H9 (cell line): ENCODE measurements at places on chromosomes 5 and 9. TPM values are rescaled to one million over a fixed set of nuclear protein-coding genes. Genes with fewer than 3 reads are reported as not detected.
A peak's percentile ranks its signal among the peaks of the same experiment; 100 is the strongest.

GRCh38 chr9:114291886-114292590, 30.9 kb upstream of the ORM1 start:
- peak; percentile 10 for DNase-seq

DNA sequence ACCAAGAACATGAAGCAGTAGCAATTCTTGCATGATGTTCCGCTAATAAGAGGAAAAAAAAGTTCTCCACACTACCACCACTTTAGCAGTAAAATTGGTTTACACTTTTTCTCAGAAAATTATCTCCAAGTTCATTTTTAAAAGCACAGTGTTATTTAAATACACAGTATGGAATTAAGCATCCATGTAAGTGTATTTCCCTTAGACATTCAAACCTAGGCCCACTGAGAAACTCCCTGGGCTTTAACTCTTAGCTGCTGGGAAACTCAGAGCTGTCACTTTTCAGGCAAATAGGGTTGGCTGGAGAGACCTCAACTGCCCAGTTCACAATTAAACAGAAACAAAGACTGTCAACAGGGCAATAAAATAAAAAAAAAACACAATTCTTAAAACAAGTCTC, 2.7 kb downstream of the GNAQ start:
- DNase-seq, result no peak

DNA sequence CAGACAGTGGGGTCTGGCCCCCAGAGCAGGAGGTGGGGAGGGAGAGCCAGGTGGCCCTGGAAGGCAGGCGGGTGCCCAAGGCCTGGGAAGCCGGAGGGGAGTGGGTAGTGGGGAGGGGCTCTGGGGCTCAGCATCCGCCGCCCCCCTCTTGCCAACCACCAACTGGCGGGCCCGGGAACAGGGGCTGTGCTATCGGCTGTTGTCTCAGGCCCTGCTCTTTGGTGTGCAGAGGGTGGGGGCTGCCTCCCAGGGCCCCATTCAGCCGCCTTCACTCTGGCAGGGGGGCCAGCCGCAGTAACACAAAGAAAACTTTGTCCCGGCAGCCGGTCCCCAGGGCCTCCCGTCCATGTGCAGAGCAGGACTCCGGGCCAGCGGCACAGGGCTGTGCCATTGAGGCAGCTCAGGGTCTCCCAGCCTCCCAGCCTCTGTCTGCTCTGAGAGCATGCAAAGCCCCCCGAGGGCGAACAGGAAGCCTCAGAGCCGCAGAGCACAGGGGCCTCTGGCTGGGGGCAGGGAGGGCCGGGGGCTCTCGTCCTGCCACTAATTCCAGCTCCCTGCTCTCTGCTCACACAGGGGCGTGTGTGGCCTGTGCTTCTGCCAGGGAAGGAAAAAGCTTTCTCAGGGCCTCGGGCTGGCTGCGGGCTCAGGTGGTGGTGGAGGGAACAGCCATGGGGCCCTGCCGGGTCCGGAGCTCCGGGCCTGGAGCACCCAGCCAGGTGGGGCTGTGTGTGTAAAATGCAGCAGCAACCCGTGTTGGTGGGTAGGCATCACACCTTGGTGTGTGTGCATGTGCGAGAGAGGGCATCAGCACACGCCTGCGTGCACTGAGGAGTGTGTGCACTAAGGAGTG, 54.2 kb upstream of the NOTCH1 start:
- no peak for DNase-seq

Gene CYSRT1
- 1.0 and 1.9 TPM in 2 replicates for total RNA-seq

Gene TTC33
- total RNA-seq, result 7.2 and 7.3 TPM in 2 replicates

Gene PDE6A
- total RNA-seq, result not detected in 2 replicates

DNA sequence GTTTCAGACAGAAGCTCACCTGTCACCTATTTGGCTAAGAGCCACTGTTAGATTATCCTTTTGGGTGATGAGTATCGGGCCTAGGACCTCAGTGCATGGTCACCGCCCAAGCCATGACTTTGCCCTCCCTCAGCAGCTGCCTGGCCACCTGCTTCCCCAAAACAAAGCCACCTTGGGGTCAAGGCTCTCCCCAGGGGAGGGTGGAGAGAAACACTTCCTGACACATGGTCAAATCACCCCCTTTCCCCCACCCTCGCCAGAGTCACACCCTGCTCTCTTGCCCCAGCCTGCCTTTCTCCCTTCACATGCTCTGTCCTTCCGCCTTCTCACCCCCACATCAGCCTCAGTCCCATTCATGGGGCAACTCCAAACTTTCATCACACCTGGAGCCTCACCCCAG, 1.7 kb upstream of the HBEGF start:
- no peak for DNase-seq

- no peak for DNase-seq
These were observed 630.5 kb upstream of the MEF2C start for GRCh38 chr5:89513299-89514044.

GRCh38 chr9:93634311-93635185, 58.2 kb downstream of the PHF2 start:
- DNase-seq, result no peak

Gene CARTPT
- total RNA-seq, result not detected in 2 replicates

- DNase-seq, result no peak
These were observed 648.2 kb downstream of the MAT2B start for GRCh38 chr5:164153469-164154172.

- DNase-seq, result no peak
These were observed 6.2 kb downstream of the NOL6 start for GRCh38 chr9:33467526-33467925.

DNA sequence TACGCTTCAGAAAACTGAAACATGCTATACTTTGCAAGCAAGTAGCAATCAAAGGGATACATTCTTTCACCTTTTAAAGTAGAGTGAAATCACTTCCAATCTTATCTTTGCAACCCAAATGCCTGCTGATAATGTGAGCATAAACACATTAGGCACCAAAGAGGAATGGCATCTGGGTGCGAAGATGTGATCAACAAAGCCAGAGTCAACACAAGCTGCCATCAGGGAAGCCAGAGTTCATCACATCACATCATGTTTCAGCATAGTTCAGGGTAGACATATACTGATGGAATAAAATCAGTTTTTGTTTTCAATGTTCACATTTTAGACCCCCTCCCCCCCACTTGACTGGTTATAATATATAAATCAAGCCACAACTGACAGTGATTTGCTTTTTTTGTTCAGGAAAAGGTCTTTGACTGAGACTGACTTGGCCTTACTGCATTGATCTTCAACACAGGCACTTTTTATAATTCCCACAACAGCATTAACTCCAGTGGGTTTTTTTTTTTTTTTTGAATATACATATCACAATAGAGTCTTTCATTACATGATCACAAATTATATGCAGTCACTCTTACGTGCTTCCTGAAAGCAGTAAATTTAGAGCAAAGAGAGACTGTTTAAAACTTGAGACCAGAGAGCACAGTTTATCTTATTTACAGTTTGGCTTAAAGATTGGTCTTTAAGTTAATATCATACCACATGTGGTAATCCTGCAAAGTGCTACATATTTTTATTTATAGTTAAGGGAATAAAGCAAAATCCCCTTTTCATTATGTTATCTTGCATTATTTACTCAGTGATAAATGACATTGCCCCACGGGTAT, 20.3 kb downstream of the AOPEP start:
- no peak for DNase-seq

Gene GABRB2
- 0.20 and 0.26 TPM in 2 replicates for total RNA-seq

- DNase-seq, result peak; percentile 64
These were observed 6.3 kb upstream of the MED7 start for GRCh38 chr5:157148734-157149615.

Gene DOCK8
- 1.4 and 2.3 TPM in 2 replicates for total RNA-seq

Gene ZNF366
- not detected in 2 replicates for total RNA-seq

Gene TAF1L
- not detected in 2 replicates for total RNA-seq

DNA sequence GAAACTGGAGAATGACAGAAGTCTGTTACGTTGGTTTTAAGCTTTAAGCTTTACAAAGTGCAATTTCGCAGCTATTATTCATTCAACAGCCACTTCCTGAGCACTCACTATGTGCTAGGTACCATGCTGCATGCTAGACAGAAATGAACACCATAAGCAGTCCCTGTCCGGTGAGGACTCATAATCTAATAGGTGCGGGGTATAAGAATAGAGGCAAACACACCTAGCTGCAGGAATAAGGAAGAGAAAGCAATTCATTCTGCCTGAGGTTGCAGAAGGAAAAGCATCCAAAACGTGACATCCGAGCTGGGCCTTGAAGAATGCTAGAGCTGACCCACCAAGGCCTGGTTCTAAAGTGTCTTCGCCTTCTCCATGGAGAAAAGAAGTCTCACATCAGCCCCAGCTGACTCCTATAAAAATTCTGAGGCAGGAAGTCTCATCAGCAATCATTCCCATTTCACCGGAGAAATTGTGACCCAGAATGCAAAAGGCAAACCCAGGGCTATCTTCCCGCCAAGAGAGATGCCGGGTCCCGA, 542 bp downstream of the FKBP15 start:
- DNase-seq, result no peak

DNA sequence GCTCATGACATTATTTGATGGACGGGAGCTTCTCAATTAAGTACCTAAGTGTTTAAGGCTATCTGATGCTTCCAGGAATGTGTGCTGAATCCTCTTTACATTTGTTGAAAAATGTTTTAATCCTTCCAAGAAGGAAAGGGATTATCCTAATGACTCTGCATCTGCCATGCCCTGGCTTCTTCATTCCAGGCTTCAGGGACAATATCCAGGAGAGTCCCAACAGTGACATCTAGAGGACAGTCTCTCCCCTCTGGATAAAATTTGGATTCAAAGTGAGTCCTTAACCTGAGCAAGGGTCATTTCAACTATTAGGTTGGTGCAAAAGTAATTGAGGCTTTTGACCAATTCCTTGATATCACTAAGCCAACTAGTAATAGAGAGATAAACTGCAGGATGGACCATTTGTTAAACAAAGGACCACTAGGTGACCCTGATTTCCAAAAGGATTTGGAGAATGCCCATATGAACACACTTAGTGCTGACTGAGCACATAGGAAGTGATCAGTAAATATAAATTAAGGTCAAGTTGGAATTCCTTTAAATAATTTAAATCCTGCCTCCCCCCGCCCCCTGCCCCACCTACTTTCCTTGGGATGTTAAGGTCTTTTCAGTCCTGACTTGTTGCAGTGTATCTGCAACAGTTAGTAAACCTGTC, 19.1 kb downstream of the TNFSF8 start:
- DNase-seq, result no peak

- no peak for DNase-seq
These were observed 34.7 kb upstream of the PLIN2 start for GRCh38 chr9:19162026-19162366.

Gene GARNL3
- total RNA-seq, result 8.7 and 8.8 TPM in 2 replicates

- DNase-seq, result no peak
These were observed 714.5 kb downstream of the EFNA5 start for GRCh38 chr5:106956187-106956586.

DNA sequence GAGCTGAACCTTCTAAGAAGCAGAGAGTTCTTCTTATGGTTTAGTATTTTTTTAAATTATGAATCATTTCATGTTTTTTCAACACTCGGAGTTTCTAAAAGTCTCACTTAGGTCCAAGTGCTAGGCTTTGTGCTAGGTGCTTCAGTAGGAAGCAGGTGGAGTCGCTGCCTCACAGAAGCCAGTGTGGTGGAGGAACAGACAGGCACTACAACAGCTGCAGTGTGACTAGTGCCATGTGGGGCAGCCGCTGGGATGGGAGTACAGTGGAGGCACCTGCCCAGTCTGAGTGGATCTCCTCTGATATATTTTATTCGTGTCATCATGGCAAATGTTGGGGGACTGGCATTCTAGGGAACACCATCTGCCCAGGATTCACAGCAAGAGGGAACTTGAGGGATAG, 15.3 kb downstream of the PCDHGC5 start:
- no peak for DNase-seq

DNA sequence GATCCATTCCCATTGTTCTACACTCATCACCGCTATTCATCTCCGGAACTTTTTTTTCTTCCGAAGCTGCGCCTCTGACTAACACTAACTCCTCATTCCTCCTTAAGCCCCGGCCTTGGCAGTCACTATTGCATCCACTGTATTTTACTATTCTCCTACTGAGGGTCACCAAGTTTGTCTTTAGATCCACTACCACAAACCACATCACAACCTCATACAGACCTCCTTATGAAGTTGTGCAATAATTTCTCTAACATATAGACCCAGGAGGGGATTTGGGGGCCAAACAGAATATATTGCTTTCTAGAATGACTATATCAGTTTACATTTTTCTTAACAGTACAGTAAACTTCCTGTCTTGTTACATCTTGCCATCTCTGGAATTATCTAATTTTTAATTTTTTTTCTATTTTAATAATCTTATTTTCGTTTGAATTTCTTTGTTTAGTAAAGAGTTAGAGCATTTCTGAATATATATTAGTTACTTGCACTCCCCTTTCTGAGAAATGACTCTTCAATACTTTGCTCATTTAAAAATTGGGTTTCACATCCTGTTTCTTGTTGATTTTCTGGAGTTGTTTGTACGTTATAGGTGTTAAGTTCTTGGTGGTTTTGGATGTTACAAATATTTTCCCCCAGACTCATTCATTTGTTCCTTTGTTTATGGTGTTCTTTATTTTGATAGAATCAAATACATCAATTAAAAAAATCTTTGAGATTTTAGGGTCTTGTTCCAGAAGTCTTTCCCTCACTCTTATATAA, 37.1 kb downstream of the DMRT2 start:
- no peak for DNase-seq

- no peak for DNase-seq
These were observed 220.8 kb upstream of the RFX3 start for GRCh38 chr9:3746296-3747275.

Gene PCDHGC4
- total RNA-seq, result 4.0 and 4.3 TPM in 2 replicates

Gene CTNND2
- total RNA-seq, result 7.0 and 8.2 TPM in 2 replicates

Gene INSYN2B
- total RNA-seq, result not detected in 2 replicates

DNA sequence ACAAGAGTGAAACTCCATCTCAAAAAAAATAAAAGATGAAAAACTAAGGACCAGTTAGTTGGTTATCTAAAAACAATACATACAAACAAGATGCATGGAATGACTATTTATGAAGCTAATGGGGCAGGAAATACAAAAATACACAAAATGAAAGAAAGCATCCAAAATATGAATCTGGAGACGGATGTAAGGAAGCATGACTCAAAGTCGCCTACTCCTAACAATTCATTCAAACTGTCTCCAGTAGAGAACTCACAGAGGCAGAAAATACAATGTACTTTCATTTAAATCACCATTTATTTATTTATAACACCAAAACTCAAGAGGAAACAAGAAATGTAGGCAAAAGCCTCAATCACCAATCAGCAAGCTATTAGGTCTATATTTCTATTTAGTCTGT, 68.4 kb downstream of the SCAI start:
- DNase-seq, result no peak

- DNase-seq, result peak; percentile 53
These were observed 161.5 kb downstream of the HSD17B3 start for GRCh38 chr9:96140296-96141127.

Gene LCN12
- 2.1 and 4.5 TPM in 2 replicates for total RNA-seq

- DNase-seq, result no peak
These were observed 25.6 kb downstream of the TGFBI start for GRCh38 chr5:136054142-136055019.
